ENCODE measurements at places on chromosomes 2 and 18.

DNA sequence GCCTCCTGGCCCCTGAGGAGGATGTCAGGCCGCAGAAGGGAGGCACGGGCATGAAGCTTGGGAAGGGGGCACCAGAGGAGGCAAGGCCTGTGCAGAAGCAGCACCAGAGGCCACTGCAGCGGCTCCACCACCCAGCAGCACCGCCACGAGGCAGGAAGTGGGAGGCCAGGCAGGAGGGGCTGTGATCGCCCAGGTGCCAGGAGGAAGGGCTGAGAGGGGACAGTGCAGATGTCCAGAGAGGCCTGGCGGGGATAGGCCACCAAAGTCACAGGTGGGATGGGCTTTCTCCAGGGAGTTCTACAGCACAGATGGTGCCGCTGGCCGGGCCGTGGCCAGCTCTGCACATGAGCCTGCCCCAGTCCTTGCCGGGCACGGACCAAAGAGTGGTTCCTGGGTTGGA, 6.0 kb upstream of the ALPI start:
- DNase-seq = no peak

DNA sequence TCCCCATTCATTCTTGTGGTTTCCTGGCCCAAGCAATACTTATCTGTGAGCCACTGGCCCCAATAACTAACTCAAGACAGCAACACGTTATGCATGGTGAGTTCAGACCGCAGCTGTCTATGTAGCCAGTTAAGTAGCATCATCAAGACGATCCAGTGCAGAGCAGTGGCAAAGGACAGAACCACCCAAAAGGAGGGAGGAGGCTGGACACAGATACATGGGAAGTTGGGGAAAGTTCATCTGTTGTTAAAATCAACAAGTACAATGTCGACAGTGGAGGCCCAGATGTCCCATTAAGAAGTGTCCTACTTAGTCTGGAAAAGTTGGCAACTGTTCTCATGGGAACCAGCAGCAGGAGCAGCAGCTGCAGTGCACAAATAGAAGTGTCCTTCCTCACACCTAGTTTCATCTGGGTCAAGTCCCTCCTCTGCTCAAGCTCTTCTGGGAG, 106.9 kb upstream of the THOC1 start:
- no peak for DNase-seq

DNA sequence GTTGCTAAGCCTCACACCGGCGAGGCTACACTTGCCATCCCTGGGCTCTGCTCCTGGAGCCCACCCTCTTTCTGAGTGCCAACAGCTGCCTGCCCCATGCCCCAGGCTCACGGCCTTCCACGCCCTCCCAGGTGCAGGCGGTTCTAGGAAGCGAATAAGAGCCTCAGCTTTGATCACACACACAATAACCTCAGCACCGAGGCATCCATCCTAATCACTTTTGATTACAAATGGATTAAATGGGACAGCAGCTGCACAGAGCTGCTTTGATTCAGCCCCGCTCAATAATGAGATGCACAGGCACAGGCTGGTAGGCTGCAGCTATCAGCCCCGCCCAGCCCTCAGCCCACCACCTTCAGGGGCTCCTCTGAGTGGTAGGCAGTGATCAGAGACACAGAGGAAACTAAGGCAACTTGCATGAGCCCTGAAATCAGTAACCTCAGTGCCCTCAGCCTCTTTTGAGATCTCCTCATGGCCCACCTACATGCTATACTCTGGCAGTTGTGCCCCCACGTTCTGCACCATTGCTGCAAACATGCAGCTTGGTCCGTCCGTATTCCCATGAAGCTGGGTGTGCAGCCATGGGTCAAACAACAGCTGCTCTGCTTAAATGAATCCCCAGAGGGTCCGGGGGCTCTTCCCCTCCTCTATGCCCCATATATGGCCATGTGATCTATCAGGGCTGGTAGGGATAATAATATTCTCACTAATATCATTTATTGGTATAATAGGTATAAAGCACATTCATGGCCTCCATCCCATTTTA, 171.4 kb downstream of the SETBP1 start:
- DNase-seq = no peak

DNA sequence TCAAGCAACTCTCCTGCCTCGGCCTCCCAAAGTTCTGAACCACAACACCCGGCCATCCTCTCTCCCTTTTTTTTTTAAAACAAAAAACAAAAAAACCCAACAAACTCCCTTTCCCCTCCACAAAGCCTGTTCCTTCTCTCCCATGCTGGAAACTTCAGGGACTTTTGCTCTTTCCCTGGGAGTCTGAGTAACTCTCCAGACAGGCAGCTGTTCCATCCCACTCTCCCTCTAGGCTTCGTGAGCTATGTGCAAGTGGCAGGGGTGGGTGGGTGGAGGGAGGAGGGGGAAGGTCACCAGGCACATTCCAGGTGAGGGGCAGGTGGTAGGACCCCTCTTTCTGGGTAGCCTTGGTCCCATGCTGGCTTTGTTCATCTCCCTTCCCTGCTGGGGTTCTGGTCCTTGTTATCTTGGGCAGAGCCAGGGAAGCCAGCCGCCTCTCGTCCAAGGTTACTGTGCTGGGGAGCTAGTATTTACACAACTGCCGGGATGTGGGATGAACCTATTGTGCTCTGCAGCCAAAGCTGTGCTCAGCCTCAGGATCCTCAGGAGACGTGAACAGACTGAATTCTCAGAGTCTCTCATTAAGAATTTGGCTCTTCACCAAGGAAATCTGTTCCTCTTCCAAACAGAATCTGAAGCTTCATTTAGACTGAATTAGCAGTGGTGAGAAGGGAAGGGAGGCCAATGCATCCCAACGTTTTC, 106.9 kb downstream of the LIPG start:
- DNase-seq = no peak

GRCh38 chr2:105894327-105894944, 149.7 kb downstream of the NCK2 start:
- DNase-seq = no peak

DNA sequence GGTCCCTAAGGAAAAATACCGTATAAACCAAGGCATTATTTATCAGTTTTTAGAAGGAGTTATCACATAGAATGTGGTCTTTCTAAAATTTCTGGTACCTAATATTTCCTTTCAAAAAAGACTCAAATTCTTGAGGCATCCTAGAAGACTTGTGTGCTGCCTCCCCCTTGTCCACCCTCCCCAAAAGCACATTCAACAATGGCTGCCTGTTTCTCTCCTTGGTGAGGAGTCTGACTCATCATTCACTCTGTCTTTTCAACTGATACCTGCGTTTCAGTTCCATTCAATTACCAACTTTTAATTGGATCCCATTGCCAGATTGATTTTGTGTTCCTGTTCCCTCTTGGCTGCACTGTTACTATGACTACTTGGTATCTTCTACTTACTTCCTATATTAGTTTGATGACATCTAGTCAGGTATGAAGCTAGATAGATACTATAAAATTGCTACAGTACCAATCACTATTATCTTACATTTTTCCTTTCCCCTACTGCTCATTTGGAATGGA, 72.9 kb downstream of the XRCC5 start:
- DNase-seq = no peak

- DNase-seq = no peak
These were observed 48.5 kb upstream of the FOSL2 start for GRCh38 chr2:28343971-28344715.

GRCh38 chr2:187422282-187422681, 25.8 kb downstream of the CALCRL start:
- DNase-seq = no peak

- peak; percentile 69 for DNase-seq
These were observed 35.5 kb upstream of the TTR start for GRCh38 chr18:31555971-31556747.

DNA sequence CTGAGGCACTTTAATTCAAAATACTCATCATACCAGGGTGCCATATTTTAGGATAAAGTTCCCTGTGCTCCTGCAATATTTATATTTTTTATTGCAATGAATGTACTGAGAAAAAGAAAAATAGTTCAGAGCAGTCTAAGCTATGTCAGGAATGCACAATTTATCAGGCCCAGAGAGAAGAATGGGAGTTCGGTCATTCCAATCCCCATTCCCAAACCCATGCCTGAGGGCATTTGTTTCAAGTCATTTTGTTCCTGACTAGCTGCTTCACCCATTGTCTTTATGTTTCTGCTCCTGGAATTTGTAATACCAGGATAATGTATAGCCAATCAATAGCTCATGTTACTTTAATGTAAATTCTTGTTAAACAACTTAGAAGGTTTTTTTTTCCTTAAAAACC, 24.4 kb upstream of the FTCDNL1 start:
- no peak for DNase-seq

DNA sequence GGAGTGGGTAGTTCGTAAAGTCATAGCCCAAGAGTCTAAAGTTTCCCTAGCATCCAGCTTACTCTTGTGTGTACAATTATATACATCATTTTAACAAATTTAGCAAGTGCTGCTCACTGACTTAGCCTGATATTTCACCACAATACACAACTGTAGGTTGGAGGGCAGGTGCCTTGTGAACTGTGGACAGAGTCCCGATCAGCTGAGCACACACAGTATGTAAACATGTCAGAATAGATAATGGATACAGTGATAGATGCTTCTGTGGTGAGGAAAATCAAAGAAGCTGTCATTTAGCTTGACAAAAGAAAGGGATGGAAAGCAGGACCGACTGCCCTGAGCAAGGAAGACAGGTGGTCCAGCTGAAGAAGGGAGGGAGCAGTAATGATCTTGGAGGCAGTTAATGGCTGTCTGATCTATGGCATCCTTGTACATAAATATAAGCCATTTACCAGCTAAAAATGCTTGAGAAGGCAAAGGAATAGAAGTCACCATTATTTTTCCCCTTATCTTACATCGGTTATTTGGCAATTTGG, 372.8 kb upstream of the UBE2E3 start:
- no peak for DNase-seq

- DNase-seq = no peak
These were observed 205.2 kb upstream of the CHAC2 start for GRCh38 chr2:53562407-53562806.

GRCh38 chr2:226423498-226423960, 376.1 kb downstream of the IRS1 start:
- peak; percentile 18 for DNase-seq

GRCh38 chr18:29811519-29811918, 1231.0 kb downstream of the DSC3 start:
- DNase-seq = no peak

DNA sequence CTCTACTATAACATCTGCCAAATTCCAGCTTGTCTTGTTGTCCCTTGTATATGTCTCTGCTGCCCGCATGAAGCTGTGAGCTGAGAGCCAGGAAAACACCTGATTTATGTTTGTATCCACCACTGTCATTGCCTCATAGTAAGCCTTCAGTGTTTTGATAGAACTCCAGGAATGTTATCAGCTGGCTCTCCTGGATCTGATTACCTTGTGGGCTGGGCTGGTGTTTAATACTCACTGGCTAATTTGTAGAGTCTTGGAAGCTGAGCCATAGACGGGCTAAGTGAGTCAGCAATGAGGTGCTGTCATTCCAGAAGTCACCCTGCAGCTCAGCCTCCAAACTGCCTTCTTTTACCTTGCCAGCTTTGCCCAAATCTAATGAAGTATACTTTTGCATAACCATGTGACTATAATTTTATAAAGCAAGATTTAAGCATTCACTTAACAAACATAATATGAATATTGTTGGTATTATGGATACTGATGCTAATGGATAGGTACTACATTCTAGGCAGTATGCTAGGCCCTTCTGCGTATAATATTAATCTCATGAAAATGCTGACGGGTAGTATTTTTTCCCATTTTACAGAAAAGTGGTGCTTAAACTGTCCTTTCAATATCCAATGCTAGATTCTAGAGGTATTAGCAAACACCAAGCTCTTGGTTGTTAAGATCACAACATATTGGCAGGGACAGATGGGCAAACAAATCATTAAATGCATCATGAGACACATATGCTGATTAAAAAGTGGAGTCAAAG, 62.7 kb upstream of the GATA6 start:
- DNase-seq = no peak

GRCh38 chr18:6174983-6175745, 239.5 kb downstream of the L3MBTL4 start:
- DNase-seq = no peak

- no peak for DNase-seq
These were observed 73.1 kb upstream of the RBMS1 start for GRCh38 chr2:160566717-160567116.

GRCh38 chr2:172285010-172285621, 142.3 kb upstream of the ITGA6 start:
- DNase-seq = no peak

- no peak for DNase-seq
These were observed 58.3 kb downstream of the MRPL33 start for GRCh38 chr2:27829791-27830190.

- no peak for DNase-seq
These were observed 1104.2 kb downstream of the BCL11A start for GRCh38 chr2:59449274-59449673.

- DNase-seq = no peak
These were observed 201.8 kb upstream of the LYPD1 start for GRCh38 chr2:132871831-132872230.

GRCh38 chr2:173059971-173060461, 15.6 kb upstream of the MAP3K20 start:
- DNase-seq = no peak

- DNase-seq = no peak
These were observed 46.7 kb upstream of the ZNF804A start for GRCh38 chr2:184551626-184552025.

DNA sequence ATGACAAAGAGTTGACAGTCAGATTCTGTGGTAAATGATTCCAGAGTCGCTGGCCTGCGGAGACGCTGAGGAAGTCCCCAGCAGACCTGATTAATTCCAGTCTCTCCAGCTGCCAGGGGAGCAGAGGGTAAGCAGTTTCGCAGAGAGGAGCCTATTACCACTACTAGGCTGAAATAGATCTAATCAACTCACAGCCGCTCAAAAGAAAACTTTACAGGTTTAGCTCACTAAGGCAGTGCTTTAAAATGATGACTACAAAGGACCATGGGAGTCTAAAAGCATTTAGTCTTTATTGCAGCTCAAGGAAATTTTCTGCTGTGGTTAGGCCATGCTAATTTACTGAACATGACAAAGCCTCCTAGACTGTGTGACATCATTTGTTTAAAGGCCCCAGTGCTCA, 445.6 kb upstream of the POU3F3 start:
- no peak for DNase-seq

Data from bone marrow (tissue), 2 donors.